ENCODE measurements at places on chromosomes 3 and 15. TPM values are rescaled to one million over a fixed set of nuclear protein-coding genes. Genes with fewer than 3 reads are reported as not detected.
A peak's percentile ranks its signal among the peaks of the same experiment; 100 is the strongest.

DNA sequence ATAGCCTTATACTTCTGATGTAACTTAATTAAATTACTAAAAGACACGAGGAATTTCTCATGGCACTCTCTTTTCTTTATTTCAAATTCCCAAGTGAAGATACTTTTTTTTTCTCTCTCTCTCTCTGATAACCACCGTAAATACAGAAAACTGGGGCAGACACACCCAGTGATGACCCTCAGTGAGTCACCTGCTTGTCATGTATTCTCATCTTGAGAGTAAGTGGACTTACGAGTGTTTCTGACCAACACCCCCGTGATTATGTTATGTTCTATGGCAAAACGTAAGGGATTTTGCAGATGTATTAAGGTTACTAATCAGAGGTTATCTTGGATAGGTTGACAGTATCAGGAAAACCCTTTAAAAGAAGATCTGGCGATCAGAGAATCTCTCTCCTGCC lies 348.8 kb upstream of the ZNF717 start:
- DNase-seq, result no peak

DNA sequence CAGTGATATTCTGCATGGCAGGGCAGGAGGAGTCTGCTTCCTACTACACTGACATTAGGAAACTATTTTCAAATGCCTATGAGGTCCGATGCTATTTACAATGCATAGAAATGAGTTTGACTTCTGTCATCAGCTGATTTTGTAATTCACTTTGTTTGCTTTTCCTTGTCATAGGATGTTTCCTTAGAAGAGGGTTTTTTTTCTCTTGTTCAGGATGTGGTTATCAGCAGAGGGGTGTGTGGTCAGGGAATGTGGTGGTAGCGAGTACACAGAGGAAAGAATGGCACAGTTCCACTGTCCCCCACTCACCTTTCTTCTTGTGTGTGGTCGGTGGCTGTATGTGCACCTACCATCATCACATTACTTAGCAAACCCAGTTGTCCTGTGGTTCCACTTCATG lies 231.5 kb downstream of the LRTM1 start:
- no peak for DNase-seq

GRCh38 chr3:23748398-23749110 lies 57.2 kb upstream of the UBE2E1 start:
- no peak for DNase-seq

GRCh38 chr3:153026026-153026425 lies 136.0 kb upstream of the RAP2B start:
- no peak for DNase-seq

- no peak for DNase-seq
These were observed 25.4 kb downstream of the MAPKAPK3 start for GRCh38 chr3:50642382-50642781.

DNA sequence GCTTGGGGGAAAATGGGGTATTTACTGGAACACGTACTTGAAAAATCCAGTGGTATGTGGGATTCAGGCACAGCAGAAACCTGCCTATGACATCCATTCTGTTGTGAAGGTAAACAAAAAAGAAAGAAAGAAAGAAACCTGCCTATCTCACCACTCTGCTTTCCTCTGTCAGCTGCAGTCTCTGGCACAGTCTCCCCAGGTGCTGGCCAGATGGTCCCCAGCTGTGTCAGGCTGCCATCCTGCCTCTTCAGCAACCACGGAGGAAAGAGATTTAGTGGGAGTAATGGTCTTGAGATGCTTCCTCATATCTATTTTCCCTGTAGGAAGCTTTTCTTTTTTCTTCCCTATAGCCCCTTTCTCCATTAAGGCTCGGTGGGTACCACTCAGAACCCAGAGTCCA lies 2.5 kb upstream of the PXYLP1 start:
- DNase-seq, result no peak

The ETFA gene
- 251 TPM for total RNA-seq

The NEK11 gene
- total RNA-seq, result 2.3 TPM

DNA sequence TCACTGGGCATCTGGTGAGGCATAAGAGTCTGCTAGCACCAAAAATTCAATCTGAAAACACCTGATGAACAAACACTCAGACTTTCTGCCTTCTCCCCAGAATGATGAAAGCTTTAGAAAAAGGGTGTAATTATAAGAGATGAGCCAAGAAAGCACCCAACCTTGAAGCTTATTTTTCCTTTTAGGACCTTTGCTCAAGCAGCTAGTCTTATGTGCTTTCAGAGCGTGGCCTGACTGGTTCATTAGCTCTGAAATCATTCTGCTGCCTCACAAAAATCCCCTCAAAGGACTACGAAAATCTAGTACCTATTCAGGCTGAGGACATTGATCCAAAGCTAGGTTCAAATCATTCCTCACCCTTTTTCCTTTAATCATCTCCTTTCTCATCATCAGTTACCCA lies 662.3 kb downstream of the MAGI1 start:
- DNase-seq, result no peak

The CLDN11 gene
- total RNA-seq, result 12.1 TPM

GRCh38 chr3:62758296-62759066 lies 116.7 kb downstream of the CADPS start:
- no peak for DNase-seq

DNA sequence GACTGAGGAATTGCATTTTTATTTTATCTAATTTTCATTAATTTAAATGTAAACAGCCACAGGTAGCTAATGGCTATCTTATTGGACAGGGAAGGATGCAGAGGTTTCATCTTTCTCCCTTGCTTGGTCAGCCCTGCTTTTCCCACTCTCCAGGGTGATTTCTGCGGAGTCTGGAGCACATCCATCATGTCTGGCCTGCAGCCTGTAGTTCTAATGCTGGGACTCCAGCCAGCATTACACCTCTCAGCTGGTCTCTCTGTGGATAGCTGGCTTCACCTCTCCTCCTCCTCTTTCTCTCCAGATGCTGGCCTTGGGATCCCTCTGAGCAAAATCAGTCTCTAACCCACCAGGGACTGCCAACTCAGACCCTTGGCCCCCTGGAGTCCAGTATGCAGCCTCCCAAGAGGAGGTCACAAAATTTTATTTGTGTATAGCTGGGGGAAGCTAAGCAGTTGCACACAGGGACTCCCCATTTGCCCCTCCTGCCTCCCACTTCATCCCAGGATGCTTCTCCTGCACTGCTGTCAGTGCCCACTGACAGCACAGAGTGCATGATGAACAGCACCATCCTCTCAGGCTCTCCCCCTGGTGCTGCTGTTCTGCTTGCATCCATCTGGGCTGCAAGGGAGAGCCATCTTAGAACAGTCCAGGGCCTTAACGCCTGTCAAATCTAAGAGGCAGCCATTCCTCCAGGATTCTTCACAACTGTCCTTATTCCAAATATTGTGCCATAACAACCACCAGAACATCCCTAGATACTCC lies 1.7 kb downstream of the BFSP2 start:
- DNase-seq, result peak; percentile 66

The ACOX2 gene
- total RNA-seq, result 23.4 TPM

The DUOX2 gene
- total RNA-seq, result 0.39 TPM

GRCh38 chr3:107432646-107433045 lies 55.4 kb downstream of the CCDC54 start:
- DNase-seq, result no peak

All from right cardiac atrium (tissue), 5 donors.